ENCODE measurements at places on chromosomes 4 and X.

GRCh38 chr4:180314972-180315371 is 1928.2 kb upstream of the TENM3 start:
- no peak for DNase-seq

DNA sequence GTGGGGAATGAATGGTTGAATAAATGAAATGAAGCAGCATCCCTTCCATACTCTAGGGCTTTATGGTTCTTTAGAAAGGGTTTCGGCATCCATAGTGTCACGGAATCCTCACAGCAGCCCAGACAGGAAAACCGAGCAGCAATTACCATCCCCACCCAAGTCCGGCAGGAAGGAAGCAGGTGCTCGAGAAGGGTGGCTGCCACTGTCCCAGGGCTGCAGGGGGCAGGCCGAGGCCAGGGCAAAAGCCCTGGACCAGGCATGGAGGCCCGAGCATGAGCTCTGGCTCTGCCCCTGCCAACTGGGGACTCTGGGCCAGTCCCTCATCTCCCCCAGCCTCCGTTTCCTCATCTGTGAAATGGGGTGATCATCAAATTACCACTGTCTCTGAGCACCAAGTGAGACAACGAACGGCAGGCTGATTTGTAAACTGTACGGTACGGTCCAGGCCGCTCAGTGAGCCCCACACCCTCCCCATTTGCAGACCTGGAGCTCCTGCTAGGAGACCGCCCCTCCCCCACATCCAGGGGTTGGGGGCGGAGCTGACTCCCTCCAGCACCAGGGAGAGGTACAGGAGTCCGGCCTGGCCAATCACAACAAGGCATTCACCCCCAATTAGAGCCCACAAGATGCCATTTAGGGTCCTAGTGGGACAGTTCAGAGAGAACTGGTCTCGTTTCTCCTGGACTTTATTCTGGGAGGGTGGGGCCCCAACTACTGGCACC is 100.4 kb downstream of the WFS1 start:
- DNase-seq: no peak

DNA sequence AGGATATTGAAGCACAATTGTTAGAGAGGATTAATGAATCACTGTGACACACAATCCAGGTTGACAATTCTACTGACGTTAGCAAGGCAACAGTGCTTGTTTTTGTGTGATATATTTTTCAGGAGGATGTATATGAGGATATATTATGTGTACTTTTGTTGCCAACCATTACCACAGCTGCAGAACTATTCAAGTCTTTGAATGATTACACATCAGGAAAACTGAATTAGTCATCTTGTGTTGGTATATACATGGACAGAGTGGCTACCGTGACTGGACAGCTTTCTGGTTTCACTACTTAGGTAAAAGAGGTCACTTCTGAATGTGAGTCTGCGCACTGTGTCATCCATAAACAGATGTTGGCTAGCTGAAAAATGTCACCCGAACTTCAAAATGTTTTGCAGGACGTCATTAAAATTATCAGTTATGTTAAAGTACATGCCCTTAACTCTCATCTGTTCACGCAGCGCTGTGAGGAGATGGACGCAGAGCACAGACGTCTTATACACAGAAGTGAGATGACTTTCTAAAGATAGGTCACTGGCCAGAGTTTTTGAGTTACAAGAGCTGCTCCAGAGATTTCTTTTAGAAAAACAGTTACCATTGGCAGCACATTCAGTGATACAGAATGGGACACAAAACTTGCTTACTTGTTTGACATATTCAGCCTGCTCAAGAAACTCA is 69.0 kb downstream of the MRPL1 start:
- DNase-seq: no peak

DNA sequence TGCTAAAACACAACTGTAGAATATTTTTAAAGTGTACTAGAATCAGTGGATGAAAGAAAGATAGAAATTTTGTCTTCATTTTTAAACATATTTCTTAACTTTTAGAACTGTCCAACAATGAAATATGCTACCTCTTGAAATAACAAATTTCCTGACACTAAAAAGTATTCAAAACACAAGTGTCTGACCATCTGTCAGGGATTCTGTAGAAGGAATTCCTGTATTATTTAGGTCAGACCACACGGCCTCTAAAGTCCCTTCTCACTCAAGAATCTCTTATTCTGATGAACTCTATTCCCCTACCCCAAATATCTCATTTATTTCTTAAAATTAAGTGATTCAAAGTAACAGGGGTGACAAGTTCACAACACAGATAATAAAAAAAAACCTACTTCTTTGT is 99.1 kb downstream of the MAML3 start:
- no peak for DNase-seq

GRCh38 chr4:72112514-72113156 is 80.8 kb downstream of the NPFFR2 start:
- no peak for DNase-seq

DNA sequence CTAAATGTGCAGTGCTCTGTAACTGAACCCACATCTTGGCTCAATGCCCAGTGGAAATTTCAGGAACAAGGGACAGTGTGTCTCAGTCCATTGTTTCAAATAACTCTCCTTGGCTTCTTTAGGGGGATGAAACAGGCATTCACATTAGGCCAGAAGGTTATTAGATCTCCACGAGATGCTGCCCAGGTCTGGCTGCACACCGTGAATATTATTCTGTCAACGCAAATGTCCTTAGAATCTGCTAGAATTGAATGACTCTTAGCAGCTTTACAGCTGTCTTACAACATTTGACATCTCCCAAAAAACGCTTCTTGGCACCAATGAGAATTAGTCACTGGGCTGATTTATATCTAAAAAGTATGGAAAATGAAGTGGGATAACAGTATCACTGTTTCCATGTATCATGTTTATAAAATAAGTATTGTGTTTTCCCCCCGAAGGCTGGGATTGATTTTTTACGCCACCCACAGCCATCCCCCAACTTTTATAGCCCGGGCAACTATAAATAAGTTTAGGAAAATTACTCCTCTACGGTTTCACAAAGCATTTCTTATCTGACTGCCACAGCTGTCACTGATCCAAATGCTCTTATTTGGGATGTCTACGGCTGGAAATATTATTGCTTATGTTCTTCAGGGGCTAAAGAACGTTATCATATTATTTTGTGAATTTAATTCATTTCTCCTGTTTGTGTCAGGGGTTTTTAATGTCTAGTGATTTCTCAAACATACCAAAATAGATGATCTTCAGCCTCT is 559.7 kb upstream of the FAT1 start:
- DNase-seq: peak; percentile 25

GRCh38 chr4:4831825-4832224 is 27.6 kb upstream of the MSX1 start:
- no peak for DNase-seq

- no peak for DNase-seq
Measured at GRCh38 chrX:12319003-12319519, 180.8 kb downstream of the FRMPD4 start.

- no peak for DNase-seq
Measured at GRCh38 chr4:4267981-4268380, 20.0 kb upstream of the TMEM128 start.

DNA sequence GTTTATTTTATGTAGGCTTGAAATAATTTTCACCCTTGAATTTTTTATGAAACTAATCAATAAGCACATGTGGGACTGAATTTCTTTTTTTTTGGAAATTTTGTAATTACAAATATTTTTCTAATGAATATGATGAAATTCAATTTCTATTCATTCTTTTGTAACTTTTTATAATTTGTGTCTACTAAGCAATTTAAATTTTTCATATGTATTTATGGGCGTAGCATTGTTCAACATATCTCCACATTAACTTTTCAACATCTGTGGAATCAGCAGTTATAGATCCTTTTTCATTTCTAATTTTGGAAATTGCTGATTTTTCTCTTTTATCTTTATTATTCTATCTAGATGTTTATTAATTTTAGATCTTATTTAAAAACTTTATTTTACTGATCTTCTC is 1320.3 kb downstream of the C4orf33 start:
- DNase-seq: no peak

DNA sequence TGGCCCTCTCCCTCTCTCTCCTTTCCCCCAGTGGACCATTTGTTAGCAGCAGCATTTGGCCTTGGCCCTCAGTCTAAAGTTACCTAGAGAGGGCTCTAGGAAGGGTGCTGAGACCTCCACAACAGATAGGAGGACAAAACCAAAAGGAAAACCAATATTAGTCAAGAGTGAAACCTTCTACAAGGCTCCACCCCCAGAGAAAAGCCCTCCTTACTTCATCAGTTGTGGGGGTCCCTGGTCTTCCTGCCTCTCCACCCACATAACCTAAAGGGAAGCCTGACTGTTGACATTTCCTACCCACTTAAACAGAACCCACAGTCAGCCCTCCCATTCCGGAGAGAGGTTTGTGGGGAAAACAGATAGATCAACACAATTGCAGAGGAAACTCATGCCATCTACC is 4.7 kb upstream of the CD40LG start:
- no peak for DNase-seq

DNA sequence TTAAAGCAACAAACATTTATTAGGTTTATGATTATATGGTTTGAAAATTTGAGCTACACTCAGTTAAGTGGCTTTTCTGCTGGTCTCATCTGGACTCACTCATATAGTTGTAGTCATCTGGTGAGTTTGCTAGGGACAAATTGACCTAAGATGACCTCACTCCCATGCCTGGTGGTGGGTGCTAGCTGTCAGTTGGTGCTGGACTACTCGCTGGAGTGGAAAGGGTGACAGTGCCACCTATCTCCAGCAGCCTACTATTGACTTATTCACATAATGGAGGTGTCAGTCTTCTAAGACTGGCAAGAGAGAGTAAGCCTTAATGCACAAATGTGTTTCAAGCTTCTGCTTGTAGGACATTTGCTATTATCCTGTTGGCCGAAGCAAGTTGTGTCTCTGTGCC is 88.2 kb downstream of the TASL start:
- DNase-seq: no peak

GRCh38 chrX:5163663-5164062 is 1065.0 kb downstream of the NLGN4X start:
- DNase-seq: no peak

GRCh38 chr4:52658641-52659000 is 480 bp downstream of the USP46 start:
- DNase-seq: peak; percentile 61

GRCh38 chr4:2352171-2352570 is 66.3 kb downstream of the ZFYVE28 start:
- DNase-seq: no peak

DNA sequence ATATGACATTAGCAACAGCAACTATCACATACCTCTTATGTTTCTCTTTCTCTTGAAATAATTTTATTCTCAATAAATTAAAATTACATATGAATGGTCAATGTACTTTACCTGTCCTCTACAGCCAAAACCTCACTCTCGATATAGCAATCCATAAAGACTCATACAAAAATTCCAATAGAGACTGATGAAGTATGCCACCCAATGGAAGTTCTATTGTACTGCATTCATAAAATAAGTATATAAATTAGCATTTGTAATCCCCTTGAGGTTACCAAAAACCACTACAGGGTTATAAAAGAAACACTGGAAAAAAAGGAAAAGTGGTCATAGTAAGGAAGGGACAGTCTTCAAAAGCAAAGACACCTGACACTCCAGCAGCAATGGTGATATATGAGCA is 32.8 kb downstream of the CLDN2 start:
- DNase-seq: peak; percentile 12

DNA sequence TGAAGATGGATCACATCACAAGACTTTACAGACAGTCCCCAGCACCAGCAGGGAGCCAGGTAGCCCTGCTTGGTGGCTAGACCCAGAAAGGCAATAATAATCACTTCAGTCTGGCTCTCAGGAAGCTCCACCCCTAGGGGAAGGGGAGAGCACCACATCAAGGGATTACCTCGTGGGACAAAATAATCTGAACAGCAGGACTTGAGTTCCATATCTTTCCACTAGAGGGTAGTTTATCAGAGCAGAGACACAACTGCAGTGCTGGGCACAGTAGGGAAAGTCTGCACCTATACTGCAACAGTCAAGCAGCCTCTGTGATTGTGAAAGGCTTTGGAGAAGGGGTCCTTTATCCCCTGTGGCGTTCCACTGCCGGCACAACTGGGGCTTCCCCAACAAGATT is 547.0 kb upstream of the POU3F4 start:
- DNase-seq: peak; percentile 0

DNA sequence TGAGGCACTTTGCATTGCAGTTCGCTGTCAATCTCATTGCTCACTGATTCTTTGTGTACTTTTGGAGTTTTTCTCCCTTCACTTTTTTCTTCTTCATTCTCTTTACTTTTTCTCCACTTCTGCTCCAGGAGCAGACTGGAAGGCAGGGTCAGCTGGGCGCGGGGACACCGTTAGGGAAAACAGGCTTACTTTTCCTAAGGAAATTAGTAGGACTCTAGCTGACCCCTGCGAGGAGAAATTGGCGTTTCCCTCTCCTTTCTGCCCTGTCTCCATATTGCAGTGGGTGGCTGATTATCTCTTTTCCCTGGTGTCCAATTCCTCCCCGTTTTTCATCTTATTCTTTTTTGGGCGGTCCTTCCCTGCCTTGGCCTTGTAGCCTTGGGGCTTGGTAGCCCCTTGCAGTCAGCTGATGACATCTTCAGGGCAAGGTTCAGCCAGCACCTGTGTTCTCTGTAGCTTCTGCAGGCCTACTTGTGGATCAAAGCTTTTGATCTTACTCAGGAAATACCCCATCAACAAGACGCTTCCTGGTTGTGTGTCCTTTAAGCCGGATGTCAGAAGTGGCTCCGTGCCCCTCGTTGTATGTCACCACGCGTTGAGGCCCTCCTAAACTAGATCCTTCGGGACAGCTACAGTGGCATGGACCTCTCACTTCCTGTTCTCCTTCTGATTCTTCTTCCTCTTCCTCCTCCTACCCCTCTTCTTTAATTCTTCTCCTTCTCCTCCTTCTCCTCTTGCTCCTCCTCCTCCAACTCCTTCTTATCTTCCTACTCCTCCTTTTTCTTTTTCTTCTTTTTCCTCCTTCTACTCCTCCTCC is 36.1 kb downstream of the NBDY start:
- DNase-seq: no peak

DNA sequence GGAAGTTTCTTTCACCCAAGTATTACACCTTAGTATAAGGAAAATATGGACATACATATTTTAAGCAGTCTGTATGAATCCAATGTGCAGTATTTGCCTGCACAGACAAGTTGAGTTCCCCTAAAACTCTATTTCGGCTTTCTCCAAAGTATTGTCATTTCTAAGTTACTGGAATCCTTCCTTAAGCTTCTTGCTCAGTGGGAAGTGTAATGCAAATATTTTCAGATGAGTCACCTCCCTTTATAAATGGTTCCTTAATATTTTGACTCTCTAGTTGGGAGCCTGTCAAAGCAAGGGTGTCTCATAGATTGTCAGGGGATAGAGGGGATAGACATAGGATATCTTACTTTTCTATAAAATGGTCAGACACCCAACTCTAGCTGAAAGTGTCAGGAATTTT is 178.6 kb downstream of the NAA11 start:
- no peak for DNase-seq

DNA sequence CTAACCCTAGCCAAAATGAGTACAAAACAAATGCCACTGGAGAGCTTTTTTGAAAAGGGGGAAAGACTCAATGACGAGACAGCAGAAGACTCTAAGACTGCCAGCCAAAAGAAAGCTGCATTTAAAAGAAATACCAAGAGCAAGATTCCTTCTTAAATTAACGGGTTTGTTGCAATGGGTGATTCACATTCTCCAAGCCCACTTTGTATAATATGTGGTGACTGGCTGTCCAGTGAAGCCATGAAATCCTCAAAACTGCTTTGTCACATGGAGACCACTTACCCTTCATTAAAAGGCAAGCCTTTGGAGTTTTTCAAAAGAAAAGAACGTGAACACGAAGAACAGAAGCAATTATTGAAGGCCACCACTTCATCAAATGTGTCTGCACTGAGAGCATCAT is 68.2 kb downstream of the MRPL1 start:
- DNase-seq: no peak
